Dermis microvascular lymphatic vessel endothelial cell (primary cell): ENCODE measurements at places on chromosomes 1 and 21.

DNA sequence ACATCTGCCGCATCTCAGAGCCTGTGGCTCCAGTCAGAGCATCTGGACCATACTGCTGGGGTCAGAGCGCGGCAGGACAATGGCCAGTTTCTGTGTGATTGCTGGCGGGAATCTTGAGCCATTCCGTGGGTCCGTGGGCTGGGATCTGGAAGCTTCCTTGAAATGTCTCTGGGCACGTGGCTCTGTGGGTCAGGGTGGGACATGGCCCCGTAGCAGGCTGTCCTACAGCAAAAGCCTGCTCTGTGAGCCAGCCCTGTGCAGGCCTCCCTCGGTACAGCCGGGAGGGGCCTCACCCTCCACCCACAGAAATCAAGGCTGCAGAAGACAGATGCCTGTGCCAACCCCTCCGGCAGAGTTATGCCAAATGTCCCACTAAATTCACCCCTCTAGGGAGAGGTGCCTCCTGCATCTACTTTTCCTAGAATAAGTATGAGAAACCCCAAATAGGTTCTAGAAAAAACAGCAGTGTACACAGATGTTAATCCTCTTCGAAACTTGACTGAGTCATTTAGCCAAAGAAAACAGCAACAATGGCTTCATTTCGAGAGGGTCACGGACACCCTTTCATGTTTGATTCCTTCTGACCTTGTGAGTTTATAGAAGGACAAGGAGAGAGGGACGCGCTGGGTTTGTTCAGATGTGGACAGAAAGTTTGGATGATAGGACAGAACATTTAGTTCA is 27.8 kb downstream of the COL18A1 start:
- no peak for DNase-seq

- DNase-seq, result no peak
These were observed 55.3 kb upstream of the TTC34 start for GRCh38 chr1:2856676-2857375.

DNA sequence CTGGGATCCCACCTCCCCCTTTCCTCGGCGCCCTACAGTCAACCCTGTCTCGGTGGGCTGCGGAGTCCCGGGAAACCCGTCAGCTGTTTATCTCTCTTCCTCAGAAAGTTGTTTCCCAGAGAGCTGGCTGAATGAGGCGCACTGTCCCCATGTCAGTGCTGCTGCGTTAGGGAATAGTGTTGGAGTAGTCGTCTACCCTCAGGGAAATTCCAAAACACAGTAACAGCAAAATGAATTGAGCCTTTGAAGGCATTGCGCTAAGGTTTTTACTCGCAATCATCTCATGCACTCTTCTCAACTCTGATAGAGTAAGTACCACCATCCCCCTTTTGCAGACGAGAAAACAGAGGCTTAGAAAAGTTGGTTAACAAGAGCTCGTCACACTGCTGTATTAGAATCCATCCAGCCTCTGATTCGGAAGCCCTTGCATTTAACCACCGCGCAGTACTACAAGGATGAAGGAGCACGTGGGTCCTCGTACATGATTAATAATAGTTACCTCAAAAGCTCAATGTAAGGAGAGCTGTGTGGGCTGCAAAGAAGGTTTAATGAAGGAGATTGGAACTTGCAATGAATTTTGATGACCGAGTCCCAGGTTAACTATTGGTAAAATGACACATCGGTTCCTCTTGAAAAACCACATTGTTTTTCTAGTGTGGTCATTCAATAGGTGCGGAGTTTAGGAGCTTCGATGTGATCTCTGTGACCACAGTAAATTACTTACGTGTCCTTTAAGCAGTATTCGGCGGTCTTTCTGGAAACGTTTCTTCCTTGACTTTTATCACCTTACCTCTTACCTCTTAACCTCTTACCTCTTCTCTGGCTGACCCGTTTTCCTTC is 788 bp upstream of the EDEM3 start:
- DNase-seq, result peak; percentile 47

- peak; percentile 57 for DNase-seq
These were observed at the start of gene ARL8A for GRCh38 chr1:202144402-202145067. TSS of gene ARL8A (minus strand) at chr1:202144737. CDS start at chr1:202144572, 165 bp downstream.

DNA sequence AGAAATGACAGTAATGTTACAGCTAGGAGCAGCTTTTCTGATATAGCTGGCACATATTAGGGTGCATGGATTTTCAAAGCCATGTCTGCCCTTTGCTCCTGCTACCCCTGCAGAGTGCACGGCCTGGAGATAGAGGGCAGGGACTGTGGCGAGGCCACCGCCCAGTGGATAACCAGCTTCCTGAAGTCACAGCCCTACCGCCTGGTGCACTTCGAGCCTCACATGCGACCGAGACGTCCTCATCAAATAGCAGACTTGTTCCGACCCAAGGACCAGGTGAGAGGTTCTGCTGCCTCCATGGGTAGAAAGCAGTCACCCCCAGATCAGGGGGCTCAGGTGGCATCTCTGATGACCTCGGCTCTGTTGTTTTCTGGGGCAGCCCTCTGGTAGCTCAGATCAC is 9.8 kb downstream of the MTARC1 start:
- DNase-seq, result no peak
